ENCODE measurements at places on chromosomes 2 and 18.
A peak's percentile ranks its signal among the peaks of the same experiment; 100 is the strongest.

DNA sequence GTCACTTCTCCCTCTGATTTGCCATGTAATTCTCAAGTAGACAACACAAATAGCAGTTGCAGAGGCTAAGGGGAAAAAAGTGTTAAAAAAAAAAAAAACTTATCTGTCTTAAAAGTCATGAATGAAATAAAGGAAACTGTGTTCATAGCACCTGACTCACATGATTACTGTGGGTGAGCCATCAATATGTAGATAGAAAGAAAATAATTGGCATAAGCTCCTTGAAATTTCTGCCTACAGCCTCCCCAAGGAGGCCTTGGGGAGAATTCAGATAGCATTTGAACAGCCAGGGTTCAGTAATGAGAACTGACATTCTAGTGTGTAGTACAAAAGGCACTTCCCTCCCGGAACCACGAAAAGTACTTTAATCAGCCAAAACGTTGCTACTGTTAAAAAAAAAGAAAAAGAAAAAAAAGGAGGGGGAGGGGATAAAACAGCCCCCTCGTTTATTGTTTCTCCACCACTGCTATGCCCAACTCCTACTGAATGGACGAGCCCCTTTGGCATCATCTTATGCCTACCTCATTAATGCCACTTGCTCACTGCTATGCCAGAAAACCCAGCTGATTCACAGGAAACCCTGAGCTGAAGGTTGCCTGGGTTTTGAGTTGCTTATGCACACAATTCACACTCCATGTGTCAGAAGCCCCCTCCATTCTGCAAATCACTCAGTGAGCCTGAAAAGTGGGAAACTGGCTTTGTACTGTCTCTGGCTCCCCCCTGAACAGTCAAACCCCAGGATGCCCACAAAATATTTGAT lies 65.5 kb upstream of the KLF7 start:
- no peaks in the 10 kb centered on the region for H3K27me3 ChIP-seq
- no peak for DNase-seq
- H3K36me3 ChIP-seq: no peaks in the 10 kb centered on the region
- H3K4me1 ChIP-seq: peaks cover 31% of the 10 kb centered on the region
- H3K27ac ChIP-seq: no peak overlapping the region

GRCh38 chr2:181891258-181891965 lies at the start of gene ITPRID2:
Gene ITPRID2 (plus strand): TSS chr2:181891730. CDS start chr2:181892067, 337 bp downstream.
- peak within 1 kb of the TSS; percentile 97 for H3K27ac ChIP-seq
- DNase-seq: peak; percentile 88
- H3K36me3 ChIP-seq: no peaks in the 10 kb centered on the region
- peak within 1 kb of the TSS; percentile 89 for H3K4me3 ChIP-seq
- peaks cover 6% of the 10 kb centered on the region for H3K4me1 ChIP-seq
- no peaks in the 10 kb centered on the region for H3K27me3 ChIP-seq

DNA sequence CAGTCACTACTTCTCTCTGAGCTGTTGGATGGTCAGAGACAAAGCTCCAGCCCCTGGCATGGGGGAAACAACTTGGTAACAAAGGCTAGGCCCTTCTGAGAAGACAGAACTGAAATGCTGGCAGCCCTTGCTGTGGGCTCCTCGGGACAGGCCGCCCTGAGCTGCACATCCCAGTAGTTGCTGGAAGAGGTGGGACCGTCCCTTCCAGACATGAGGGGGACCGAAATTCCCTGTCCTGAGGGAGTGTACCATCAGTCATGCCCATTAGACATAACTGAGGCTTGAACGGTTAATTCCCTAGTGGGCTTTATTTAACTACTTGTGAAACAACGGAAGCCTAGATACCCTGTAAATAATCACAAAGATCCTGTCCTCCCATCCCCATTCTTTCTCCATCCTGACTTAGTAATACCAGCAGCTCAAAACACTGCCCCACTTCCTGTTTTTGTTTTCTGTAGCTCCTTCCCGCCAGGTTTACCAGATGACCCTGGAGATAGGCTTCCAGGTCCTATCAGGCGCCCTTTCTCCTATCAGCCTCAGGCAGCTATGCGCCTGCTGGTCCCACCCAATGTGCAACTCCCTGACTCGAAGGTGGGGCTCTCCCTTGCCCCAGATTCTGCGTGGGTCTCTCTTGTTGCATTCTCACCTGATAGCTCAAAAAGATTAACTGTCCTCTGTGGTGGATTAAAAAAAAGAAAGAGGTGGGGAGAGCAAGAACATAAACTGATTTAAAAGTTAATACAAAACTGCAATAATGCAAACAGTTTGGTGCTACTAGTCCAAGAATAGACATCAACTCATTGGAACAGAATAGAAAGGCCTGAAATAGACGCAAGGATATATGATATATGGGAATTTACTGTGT lies 37.0 kb upstream of the NT5DC4 start:
- no peaks in the 10 kb centered on the region for H3K4me1 ChIP-seq
- no peaks in the 10 kb centered on the region for H3K27me3 ChIP-seq
- H3K4me3 ChIP-seq: no peak overlapping the region
- H3K36me3 ChIP-seq: no peaks in the 10 kb centered on the region
- H3K27ac ChIP-seq: no peak overlapping the region
- no peak for DNase-seq

DNA sequence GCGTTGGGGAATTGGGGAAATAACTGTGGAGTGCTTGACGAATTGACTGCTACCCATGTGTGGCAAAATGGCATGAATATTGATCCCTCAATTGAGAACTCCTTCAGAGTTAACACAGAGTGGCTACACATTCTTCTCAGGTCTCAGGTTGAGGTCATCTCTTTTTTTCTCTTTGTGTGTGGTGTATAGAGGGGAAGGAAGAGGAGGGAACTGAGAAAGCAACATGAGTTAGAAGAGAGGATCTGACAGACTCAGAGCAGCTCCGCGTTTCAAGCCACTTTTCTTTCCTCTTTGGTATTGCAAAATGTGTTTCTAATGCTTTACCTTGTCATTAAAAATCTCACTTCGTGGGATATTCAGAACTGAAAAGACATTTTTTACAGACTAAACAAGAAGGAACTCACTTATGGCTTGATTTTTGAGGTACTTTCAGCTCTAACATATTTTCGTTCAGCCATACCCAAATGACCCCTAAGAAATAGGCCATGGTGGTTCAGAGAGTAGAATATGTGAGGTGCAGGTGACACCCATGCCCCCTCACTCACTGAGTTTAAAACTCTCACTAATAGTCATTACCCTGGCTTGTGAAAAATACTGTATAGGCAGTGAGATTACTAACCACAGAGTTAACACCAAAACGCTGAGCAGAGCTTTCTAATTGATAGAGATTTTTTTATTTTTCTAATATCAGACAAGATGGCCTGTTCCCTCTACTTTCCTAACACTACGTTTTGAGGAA lies 22.5 kb downstream of the STAT4 start:
- no peak for DNase-seq
- no peak overlapping the region for H3K4me3 ChIP-seq
- no peak overlapping the region for H3K27ac ChIP-seq
- no peaks in the 10 kb centered on the region for H3K4me1 ChIP-seq

DNA sequence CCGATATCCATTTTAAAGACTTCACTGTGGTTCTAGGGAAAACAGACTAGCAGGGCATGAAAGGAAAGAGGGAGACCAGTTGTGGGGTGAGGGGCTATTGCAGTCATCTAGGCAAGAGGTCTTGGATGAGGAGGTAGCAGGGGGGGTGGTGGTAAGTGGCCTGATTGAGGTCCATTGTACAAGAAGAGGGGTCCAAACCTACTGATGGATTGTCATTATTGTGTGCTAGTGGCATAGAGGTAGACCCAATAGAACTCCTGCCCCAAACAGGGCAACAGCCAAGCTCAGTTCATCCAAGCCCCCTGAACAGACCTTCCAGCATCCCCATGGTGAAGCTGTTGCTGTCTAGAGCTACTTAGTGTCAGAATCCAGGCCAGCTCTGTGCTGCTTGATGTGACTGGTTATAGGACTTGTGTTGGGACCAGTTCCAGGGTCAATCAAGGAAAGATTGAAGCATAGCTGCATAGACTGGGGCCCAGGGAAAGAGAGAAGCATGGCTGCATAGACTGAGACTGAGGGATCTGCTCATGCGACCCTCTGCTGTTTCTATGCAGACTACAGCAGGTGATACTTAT lies 7.0 kb downstream of the ASAP2 start:
- no peak overlapping the region for H3K4me3 ChIP-seq
- H3K36me3 ChIP-seq: no peaks in the 10 kb centered on the region
- no peaks in the 10 kb centered on the region for H3K27me3 ChIP-seq
- H3K4me1 ChIP-seq: no peaks in the 10 kb centered on the region

DNA sequence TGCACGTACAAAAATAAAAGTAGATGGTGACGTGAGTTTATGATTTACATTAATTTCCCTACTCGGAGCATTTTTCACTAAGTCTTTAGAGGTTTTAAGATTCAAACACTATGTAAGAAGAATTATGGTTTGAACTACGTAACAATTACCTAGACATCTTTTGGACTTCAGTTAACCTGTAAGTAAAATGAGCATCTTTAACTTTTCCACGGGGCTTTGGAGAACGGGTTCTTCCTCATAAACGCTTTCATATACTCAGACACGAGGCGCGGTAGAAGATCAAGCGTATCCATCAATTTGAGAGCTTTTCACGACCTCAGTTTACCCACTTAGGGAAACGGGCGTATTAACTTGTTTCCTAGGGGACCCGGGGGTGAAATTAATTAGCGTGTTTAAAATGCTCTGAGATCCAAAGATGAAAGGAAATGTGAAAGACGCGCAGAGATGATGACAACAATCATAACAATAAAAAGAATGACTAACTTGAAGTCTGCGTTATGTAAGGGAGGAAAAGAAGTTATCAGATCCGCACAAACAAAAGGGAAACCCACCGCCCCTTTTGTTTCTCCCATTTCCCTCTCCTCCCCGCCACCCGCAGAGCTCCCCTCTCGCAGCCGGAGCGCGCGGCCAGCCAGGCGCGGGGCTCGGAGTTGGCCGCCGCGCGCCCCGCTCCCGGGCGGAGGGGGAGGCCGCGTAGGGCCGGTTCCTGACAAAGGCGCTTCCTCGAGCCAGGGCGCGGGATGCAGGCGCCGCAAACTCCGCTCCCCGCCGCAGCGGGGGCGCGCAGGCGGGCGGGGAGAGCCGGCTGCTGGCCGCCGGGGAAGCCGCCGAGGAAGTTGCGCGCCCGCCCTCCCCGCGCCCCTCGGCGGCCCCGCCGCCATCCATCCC lies 807 bp downstream of the PELI1 start:
- H3K27me3 ChIP-seq: no peaks in the 10 kb centered on the region
- H3K36me3 ChIP-seq: no peaks in the 10 kb centered on the region
- peak overlapping the region; percentile 99 for H3K4me3 ChIP-seq
- H3K4me1 ChIP-seq: peaks cover 12% of the 10 kb centered on the region
- peak; percentile 29 for DNase-seq

DNA sequence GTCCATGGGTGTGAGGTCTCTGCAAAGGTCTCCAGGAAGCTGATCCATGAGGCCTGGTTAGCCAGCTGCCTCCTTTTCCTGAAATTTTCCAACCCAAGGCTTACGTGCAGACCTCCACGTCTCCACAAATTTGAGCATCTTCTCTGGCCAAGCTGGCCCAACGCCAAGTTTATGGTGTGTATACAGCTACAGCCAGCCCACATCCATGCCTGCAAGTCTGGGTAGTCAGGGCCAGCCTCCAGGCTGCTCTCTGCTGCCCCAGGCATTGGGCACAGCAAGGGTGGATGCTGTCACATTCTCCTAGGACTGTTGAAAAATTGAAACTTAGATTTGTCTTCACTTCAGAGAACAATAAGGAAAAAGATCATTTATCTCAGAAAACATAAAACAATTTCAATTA lies 525.5 kb upstream of the CHAC2 start:
- H3K4me1 ChIP-seq: no peaks in the 10 kb centered on the region
- DNase-seq: no peak

GRCh38 chr2:200586644-200586975 lies 796 bp downstream of the AOX1 start:
- peaks cover 18% of the 10 kb centered on the region for H3K4me1 ChIP-seq
- peak overlapping the region; percentile 85 for H3K27ac ChIP-seq
- no peaks in the 10 kb centered on the region for H3K27me3 ChIP-seq
- no peak for DNase-seq
- H3K4me3 ChIP-seq: peak overlapping the region; percentile 68
